ENCODE measurements at places on chromosomes 5 and 9. TPM values are rescaled to one million over a fixed set of nuclear protein-coding genes. Genes with fewer than 3 reads are reported as not detected.

- H3K27me3 ChIP-seq, result no peaks in the 10 kb centered on the region
- no peak for DNase-seq
- H3K4me1 ChIP-seq, result peaks cover 23% of the 10 kb centered on the region
- no peaks in the 10 kb centered on the region for H3K36me3 ChIP-seq
- H3K4me3 ChIP-seq, result no peak overlapping the region
These were observed 28.2 kb upstream of the CPLX2 start for GRCh38 chr5:175842951-175843793.

Gene RNF14
- 72.1 TPM for total RNA-seq

Gene FGFR4
- 7.5 TPM for total RNA-seq

Gene CDKN2B
- 0.05 TPM for total RNA-seq

Data from Panc1 (cell line).